ENCODE measurements at places on chromosomes 1 and 21. TPM values are rescaled to one million over a fixed set of nuclear protein-coding genes. Genes with fewer than 3 reads are reported as not detected.

Gene SPRR5
- total RNA-seq, result not detected

GRCh38 chr1:155951753-155952504 lies 10.5 kb downstream of the RXFP4 start:
- no peak for DNase-seq
- no peaks in the 10 kb centered on the region for H3K27me3 ChIP-seq
- peaks cover 84% of the 10 kb centered on the region for H3K36me3 ChIP-seq
- H3K4me3 ChIP-seq, result no peak overlapping the region

DNA sequence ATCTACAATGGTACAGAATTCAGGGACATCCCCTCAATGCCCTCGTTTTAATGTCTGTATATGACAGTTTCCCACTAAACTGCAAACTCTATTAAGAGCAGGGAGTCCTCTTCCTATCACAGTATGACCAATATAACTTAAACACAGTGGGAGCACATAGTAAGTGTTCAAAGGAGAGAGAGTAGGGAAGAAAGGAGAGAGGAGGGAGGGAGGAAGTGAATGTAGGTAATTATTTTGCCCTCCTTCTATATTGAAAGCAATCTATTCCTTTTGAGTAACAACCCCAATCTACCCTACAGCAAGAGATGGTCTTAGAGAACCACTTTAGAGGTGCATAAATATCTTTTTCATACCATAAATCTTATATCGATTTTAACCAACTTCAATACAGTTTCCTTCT lies 121.4 kb downstream of the MRPL39 start:
- no peak overlapping the region for H3K4me3 ChIP-seq
- H3K27ac ChIP-seq, result no peak overlapping the region
- no peaks in the 10 kb centered on the region for H3K27me3 ChIP-seq
- H3K36me3 ChIP-seq, result no peaks in the 10 kb centered on the region

Gene OXCT2
- 2.2 TPM for total RNA-seq

Gene SYNC
- total RNA-seq, result not detected

GRCh38 chr1:114620419-114620818 lies 39.0 kb upstream of the BCAS2 start:
- no peak overlapping the region for H3K27ac ChIP-seq
- no peak for DNase-seq

- no peaks in the 10 kb centered on the region for H3K36me3 ChIP-seq
- H3K4me1 ChIP-seq, result no peaks in the 10 kb centered on the region
- DNase-seq, result no peak
Measured at GRCh38 chr1:78291872-78292271, 198.9 kb upstream of the PTGFR start.

GRCh38 chr1:219518168-219518906 lies 94.6 kb downstream of the ZC3H11B start:
- H3K4me3 ChIP-seq, result no peak overlapping the region
- H3K27ac ChIP-seq, result no peak overlapping the region
- no peaks in the 10 kb centered on the region for H3K4me1 ChIP-seq
- no peaks in the 10 kb centered on the region for H3K27me3 ChIP-seq

- DNase-seq, result no peak
- no peaks in the 10 kb centered on the region for H3K36me3 ChIP-seq
- H3K27me3 ChIP-seq, result no peaks in the 10 kb centered on the region
- peak overlapping the region; percentile 19 for H3K4me3 ChIP-seq
- H3K4me1 ChIP-seq, result peaks cover 8% of the 10 kb centered on the region
Measured at GRCh38 chr21:14533499-14534428, 12.4 kb downstream of the SAMSN1 start.

GRCh38 chr1:223837206-223837605 lies 8.5 kb downstream of the TP53BP2 start:
- no peak overlapping the region for H3K4me3 ChIP-seq
- H3K27me3 ChIP-seq, result no peaks in the 10 kb centered on the region
- H3K36me3 ChIP-seq, result no peaks in the 10 kb centered on the region
- no peak for DNase-seq

DNA sequence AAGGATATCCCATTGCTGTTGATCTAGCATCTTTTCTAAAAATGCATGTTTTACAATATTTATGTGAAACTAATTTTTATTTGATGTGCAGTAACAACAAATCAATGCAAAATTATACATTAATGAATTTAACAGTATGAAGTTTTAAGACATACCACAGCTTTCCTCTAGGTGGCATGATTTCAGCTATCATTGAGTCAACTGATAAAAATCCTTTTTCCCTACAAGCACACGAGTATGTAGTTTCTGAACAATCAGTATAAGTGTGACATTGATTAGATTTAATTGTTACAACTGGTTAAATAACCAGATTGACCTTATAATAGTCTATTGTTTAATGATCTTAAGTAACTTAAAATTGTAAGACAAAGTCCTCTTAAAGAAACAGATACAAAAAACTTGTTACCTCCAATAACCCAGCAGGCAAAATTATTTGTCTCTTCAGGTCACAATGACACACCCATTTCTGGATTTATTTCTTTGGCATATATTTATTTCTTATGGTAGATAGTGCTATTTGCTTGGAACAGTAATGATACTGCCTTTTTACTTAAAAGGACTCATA lies 5.8 kb upstream of the TGFB2 start:
- no peaks in the 10 kb centered on the region for H3K36me3 ChIP-seq
- no peak overlapping the region for H3K4me3 ChIP-seq
- peak; percentile 32 for DNase-seq

Gene ANGPTL3
- total RNA-seq, result not detected

Gene PLA2G2A
- total RNA-seq, result not detected

- no peak overlapping the region for H3K27ac ChIP-seq
- H3K27me3 ChIP-seq, result no peaks in the 10 kb centered on the region
- no peak overlapping the region for H3K4me3 ChIP-seq
- H3K36me3 ChIP-seq, result peaks cover 8% of the 10 kb centered on the region
- H3K4me1 ChIP-seq, result peaks cover 16% of the 10 kb centered on the region
Measured at GRCh38 chr1:23745515-23745914, 2.2 kb downstream of the ELOA start.

GRCh38 chr21:44503901-44504399 lies 36.0 kb downstream of the KRTAP10-1 start:
- peaks cover 6% of the 10 kb centered on the region for H3K4me1 ChIP-seq
- no peaks in the 10 kb centered on the region for H3K27me3 ChIP-seq
- DNase-seq, result peak; percentile 18
- H3K27ac ChIP-seq, result no peak overlapping the region
- no peak overlapping the region for H3K4me3 ChIP-seq

Gene KCNA3
- total RNA-seq, result 19.7 TPM

Gene CRYBG2
- total RNA-seq, result 2.5 TPM
